ENCODE measurements at places on chromosomes 2 and 18.

- DNase-seq: no peak
Observed at GRCh38 chr2:200342235-200342634, 35.7 kb downstream of the SPATS2L start.

DNA sequence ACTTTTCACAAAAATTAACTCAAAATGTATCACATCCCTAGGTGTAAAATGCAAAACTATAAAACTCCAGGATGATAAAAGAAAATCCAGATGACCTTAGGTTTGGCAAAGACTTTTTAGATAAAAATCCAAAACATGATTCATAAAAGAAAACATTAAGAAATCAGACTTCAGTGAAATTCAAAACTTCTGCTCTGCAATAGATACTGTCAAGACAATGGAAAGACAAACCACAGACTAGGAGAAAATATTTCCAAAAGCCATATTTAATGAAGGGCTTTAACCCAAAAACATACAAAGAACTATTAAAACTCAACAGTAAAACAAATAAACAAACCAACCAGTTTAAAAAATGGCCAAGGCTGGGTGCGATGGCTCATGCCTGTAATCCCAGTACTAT is 173.6 kb upstream of the SPOPL start:
- DNase-seq: no peak

DNA sequence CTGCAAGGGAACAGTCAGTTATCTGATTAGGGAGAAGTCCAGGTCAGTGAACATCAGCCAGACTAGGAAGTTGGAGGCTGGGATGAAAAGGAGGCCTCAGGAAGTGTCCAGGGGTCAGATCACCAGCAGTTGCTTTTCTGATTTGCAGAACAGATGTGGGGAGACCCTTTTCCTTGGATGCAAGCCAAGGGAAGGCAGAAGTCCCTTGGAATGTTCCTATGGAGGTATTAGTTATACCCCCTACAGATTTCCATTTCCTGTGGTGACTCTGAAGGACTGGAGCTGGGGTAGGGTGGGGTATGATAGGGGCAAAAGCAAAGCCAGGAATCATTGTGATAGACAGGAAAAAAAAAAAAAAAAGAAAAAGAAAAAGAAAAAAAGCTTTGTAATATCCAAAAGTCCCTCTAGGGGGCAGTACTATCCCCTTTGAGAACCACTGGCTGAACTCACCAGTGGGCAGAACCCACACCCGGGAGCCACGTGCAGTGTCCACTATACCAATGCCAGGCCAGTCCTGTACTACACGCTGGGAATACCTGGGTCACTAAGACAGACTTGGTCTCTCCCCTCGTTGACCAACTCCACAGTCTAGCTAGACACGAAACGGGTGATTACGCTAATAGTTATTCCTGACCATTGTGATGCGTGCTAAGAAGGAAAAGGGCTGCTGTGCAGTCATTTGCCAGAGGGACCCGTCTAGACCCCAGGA is 7.4 kb downstream of the DYSF start:
- no peak for DNase-seq

DNA sequence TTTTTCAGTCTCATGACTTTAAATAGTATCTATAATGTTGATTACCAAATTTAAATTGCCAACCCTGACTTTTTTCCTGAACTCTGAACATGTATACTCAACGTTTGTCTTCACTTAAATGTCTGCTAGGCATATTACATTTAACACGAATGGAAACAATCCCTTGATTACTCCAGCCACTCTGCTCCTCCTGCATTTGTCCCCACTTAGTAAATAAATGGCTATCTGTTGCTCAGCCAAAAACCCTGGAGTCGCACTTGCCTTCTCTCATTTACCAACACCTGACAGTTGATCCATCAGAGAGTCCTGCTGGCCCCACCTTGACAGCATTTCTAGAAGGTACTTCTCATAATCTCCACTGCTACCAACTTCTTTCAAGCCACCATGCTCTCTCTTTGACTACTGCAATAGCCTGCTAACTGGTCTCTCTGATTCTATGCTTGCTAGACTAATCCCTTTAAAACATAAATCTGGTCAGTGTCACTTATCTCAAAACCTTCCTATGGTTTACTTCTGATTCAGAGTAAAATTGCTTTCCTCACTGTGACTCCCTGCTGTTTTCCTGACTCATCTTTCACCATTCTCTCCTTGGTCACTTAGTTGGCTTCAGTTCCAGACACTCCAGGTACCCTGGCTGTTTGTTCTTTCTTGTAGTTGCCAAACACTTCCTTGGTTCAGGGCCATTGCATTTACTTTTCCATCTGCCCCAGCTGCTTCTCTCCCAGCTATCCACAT is 31.9 kb downstream of the SPAG16 start:
- peak; percentile 45 for DNase-seq

GRCh38 chr2:156332534-156333273 is at the start of gene NR4A2:
NR4A2 (minus strand) TSS chr2:156332721; CDS start chr2:156330186, 2,535 bp downstream.
- peak; percentile 89 for DNase-seq

DNA sequence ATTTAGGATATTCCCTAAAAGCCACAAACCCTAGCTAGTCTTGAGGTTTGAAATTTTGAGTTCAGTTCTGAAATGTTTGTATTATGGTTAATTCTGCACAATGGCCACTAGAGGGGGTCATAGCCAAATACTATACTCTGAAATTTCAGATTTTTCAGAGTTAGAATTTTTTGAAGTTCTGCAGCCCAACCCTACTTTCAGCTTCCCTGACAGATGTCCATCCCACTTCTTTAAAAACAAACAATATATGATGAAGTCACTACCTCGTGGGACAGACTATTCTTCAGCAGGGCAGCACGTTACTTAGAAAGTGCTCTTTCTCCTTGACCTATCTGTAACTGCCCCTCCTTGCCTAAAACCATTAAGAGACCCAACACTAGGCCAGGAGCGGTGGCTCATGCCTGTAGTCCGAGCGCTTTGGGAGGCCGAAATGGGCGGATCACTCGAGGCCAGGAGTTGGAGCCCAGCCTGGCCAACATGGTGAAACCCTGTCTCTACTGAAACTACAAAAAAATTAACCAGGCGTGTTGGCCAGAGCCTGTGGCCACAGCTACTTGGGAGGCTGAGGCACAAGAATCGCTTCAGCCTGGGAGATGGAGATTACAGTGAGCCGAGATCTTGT is 48.2 kb upstream of the PAPOLG start:
- peak; percentile 6 for DNase-seq

GRCh38 chr2:137190411-137191195 is 425.3 kb downstream of the THSD7B start:
- no peak for DNase-seq

- DNase-seq: no peak
Observed at GRCh38 chr2:45777996-45778719, 126.7 kb downstream of the PRKCE start.

GRCh38 chr2:47867205-47867604 is 39.1 kb downstream of the FBXO11 start:
- DNase-seq: peak; percentile 37

GRCh38 chr2:188380280-188380679 is 88.6 kb downstream of the GULP1 start:
- no peak for DNase-seq

- DNase-seq: no peak
Observed at GRCh38 chr2:112046231-112046630, 8.8 kb upstream of the TMEM87B start.

- peak; percentile 26 for DNase-seq
Observed at GRCh38 chr18:6604573-6604941, 125.0 kb upstream of the ARHGAP28 start.

GRCh38 chr2:207154556-207155510 is 10.9 kb downstream of the KLF7 start:
- no peak for DNase-seq

DNA sequence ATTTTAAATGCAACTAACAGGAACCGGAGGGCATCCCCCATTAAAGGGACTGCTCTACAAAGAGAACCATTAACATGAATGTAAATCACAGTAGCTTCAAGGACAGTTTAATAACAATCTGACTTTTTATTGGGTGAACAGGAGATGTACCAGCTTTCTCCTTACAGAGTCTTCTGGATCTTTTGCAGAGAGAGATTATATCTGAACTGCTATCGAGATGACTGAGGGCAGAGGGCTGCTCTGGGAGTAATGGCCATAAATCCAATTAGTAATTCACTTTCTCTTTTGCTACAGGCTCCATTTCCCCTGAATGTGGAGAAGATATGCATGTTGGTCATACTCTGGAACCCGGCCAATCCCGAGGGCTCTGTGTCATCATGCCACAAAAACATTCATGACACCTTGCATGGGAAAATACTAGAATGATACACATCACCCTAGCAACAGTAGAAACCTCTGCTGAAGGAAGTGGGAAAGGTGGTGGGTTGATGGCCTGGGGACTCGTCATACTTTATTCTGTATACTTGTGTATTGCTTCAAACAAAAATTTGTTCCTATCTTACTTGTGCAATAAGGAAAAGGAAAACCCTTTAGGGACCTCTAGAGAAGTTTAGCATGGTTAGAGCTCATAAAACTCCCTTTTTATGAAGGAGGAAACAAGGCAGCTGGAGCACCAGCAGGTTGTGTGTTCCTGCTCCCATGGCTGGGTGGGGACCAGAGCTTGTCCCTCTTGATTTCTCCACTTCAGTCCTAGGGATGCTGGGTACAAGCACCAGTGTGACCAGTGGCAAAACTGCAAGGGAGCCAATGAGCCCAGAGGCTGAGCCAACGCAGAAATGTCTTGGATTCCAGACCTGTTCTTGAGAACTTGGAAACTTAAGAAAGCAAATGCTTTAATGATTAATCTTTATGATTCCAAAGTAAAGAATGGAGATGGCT is 26.0 kb downstream of the CTAGE1 start:
- DNase-seq: peak; percentile 32

DNA sequence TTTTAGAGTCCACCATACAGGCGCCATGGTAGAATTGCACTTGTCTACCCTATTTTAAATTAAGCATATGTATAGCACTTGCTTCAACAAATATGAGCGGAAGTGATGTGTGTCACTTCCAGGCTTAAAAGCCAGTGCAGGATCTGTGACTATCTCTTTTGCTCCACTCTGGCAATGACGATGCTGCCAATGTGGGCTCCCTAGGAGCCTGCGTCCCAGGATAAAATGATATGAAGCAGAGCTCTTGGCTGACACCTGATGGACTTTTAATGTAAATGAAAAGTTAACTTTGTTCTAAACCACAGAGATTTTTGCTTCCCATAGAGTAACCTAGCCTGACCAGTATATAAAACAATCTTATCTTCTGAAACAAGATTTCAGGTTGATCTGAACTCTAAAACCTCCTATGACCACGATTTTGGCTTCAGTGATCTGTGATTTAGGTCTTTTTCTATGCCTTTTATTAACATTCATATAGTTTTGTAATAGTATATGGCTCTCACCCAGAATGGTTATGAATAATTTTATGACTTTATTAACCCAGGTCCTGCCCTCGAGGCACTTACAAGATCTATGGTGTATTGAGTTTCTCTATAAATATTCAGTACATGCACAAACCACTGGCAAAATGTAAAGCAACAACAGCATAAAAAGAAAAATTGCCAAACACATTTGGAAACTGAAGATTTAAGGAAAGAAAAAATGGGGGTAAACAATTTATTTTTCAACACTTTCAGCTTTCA is 422.5 kb upstream of the PIK3C3 start:
- no peak for DNase-seq

DNA sequence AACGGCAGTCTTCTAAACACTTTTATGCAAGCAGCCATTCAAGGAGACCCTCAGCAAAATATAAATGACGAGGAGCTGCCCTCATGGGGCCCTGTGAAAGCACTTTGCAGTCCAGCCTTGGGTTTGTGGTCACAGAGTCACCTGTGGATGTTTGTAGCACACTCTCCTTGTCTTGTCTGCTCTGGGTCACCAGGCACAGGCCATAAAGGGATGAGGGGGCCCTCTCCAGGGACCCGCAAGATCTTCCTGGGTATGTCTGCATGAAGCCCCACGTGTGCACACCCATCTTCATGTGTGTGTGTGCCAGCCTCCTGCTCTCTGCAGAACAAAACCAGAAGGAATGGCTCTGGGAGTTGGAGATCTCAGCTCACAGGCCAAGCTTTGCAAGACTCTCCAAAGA is 36.2 kb downstream of the ATOH8 start:
- DNase-seq: no peak

DNA sequence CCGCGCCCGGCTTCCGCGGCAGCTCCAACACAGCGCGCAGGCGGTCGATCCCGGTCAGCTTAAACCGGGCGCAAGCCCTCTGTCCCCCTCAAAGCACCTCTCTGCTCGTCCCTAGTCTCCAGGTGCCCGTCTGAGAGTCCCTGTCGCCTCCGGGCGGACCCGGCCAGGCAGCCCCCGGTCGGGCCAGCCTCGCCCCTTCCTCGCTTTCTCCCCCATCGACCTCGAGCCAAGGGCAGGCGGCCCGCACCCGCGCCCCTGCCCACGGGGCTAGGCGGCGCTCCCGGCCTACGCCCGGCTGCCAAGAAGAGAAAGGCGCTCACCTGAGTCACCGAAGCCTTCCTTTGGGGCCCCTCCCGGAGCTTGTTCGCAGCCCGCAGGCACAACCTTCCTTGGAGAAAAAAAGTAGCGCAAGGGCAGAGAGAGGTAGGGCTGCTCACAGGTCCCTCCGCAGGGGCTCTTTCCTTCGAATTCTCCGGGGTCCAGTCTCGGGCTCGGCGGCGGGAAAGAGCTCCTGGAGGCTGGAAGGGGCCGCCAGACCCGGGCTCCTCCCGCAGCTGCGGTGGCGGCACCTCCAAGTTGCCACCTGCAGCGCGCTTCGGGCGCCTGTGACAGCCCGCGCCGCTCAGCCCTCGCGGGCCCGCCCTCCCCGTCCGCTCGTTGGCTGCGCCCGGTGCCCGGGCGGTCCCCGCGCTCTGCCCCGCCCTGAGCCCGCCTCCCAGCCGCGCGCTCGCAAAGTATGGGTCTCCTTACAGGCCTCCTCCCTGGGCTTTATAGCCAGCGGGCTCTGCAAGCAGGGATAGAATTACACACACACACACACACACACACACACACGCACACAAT is 86.5 kb upstream of the EPB41L3 start:
- DNase-seq: peak; percentile 71

DNA sequence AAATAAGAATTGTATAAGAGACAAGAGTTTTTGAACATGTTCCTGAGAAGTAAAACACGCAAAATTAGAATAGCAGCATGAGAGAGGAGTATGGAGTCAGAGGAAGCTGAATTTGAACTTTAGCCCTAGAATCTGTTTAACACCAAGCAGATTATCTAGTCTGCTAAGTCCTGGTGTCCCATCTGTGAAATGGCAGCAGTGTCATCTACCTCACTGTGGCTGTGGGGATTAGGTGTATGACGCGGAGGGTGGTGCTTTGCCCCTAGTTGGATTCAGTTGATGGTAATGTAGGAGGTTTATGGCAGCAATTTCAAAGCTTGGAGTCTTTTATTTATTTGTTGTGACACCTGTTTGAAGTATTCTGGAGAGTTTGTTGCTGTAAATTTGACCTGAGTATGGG is 79.2 kb downstream of the ZNF532 start:
- no peak for DNase-seq

- no peak for DNase-seq
Observed at GRCh38 chr18:79797518-79798345, at the start of gene KCNG2. KCNG2 (plus strand) TSS chr18:79797938; CDS start chr18:79863668, 65,730 bp downstream.
